ENCODE measurements at places on chromosomes 6 and 20.

- DNase-seq = no peak
Observed at GRCh38 chr20:41175201-41175651, 37.9 kb downstream of the PLCG1 start.

- DNase-seq = no peak
Observed at GRCh38 chr20:8154638-8155037, 22.6 kb downstream of the PLCB1 start.

GRCh38 chr20:6559791-6560190 is 207.7 kb upstream of the BMP2 start:
- no peak for DNase-seq

DNA sequence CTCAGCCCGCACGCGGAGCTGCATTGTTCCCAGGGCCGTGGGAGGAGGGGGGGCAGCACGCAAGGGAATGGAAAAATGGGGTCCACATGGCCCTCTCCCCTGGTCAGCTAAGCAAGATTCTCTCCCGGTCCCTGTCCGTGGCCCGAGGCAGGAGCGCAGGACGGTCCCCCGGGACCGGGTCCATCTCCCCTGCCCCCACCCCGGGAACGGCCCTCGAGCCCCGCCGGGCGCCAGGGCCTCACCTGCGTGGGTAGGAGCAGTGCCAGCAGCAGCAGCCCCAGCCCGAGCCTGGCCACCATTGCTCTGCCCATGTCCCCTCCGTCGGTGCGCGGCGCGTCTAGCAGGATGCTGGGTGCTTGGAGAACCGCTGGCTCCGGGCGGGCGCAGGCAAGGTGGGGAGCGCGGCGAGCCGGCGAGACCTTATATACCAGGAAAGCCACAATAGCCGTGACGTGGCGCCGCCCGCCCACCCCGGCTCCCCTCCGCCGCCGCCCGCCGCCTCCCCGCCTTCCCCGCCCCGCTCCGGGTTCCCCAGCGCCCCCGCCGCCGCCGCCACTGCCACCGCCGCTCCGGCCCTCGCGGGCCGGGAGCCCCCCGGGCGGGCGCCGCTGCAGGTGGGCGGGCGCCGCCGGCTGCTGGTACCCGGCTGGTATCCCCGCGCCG is at the start of gene CD24:
Gene CD24 (minus strand): TSS at position 394 of the 663 bp plus-strand sequence. CDS start 83 bp downstream, at position 311.
- DNase-seq = no peak

GRCh38 chr20:61360940-61361339 is 108.9 kb downstream of the CDH4 start:
- no peak for DNase-seq

- no peak for DNase-seq
Observed at GRCh38 chr20:38674092-38674764, 50.1 kb upstream of the SLC32A1 start.

- DNase-seq = no peak
Observed at GRCh38 chr6:32852844-32853540, 512 bp downstream of the TAP1 start.

DNA sequence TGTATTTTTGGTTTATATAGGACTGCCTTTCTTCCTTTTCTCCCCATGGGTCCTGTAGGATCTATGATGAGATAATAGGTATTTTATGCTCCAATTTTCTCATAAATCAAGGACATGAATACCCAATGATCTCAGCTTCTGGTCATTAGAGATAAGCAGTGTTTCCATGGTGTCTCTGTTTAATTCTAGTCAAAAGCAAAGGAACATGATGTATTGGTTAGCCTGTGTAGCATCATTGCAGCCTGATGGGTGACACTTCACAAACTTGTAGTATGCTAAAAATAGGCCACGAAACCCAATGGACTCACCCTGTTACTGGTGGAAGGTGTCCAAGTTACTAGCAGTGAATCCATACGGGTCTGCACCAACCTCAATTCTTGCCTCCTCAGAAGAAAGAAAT is 116.2 kb upstream of the SNX9 start:
- no peak for DNase-seq

DNA sequence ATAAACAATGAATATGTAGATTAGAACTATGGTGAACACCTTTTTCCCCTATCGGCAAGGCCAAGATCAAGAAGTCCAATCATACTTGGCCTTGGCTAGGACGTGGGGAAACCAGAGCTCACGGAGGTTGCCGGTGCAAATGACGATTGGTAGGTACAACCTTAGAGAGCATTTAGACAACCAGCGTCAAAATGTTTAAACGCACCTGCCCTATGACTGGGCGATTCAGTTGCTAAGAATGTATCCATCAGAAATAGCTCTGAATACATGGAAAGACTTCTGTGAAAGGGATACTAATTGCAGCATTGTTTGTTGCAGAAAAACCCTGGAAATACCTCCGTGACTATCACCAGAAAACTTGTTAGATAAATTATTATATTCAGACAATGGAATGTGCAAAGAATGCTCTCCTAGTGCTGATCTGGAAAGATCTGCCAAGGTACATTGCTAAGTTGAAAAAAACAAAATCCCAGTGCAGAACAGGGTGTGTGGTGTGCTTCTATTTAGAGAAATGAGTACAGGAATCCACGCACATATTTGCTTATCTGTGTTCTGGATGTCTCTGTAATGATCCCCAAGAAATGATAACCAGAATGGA is 48.0 kb upstream of the PTPN1 start:
- no peak for DNase-seq

GRCh38 chr6:75344455-75344854 is 59.9 kb upstream of the TMEM30A start:
- no peak for DNase-seq

- DNase-seq = no peak
Observed at GRCh38 chr6:17986656-17987446, 584 bp downstream of the KIF13A start.

DNA sequence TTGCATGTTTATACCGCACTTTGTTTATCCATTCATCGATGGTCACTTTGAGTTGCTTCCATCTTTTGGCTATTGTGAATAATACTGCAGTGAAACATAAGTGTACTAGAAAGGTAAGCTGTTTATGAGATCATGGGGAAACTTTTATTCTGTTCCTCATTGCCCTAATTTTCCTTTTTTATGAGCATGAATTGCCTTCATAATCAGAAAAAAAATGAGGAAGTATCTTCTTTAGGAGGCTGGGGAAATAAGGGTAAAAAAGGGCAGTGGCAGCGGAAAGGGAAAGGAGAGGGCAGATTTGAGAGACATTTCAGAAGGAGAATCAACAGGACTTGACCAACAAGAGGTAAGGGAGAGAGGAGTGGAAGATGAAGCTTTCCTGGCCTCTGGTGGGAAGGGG is 14.3 kb upstream of the SERINC3 start:
- DNase-seq = no peak

DNA sequence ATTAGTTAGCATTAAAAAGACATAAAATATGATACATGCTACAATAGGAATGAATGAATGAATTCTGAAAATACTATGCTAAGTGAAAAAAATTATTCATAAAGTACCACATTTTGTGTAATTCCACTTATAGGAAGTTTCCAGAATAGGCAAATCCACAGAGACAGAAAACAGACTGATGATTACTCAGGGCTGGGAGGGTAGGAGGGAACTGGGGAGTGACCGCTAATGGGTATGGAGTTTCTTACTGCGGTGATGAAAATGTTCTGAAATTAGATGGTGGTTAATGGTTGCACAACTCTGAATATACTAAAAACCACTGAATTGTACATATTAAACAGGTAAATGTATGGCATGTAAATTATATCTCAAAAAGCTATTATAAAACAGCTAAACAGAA is 22.6 kb downstream of the FERMT1 start:
- DNase-seq = no peak

GRCh38 chr6:56480246-56480645 is 162.4 kb downstream of the DST start:
- no peak for DNase-seq

DNA sequence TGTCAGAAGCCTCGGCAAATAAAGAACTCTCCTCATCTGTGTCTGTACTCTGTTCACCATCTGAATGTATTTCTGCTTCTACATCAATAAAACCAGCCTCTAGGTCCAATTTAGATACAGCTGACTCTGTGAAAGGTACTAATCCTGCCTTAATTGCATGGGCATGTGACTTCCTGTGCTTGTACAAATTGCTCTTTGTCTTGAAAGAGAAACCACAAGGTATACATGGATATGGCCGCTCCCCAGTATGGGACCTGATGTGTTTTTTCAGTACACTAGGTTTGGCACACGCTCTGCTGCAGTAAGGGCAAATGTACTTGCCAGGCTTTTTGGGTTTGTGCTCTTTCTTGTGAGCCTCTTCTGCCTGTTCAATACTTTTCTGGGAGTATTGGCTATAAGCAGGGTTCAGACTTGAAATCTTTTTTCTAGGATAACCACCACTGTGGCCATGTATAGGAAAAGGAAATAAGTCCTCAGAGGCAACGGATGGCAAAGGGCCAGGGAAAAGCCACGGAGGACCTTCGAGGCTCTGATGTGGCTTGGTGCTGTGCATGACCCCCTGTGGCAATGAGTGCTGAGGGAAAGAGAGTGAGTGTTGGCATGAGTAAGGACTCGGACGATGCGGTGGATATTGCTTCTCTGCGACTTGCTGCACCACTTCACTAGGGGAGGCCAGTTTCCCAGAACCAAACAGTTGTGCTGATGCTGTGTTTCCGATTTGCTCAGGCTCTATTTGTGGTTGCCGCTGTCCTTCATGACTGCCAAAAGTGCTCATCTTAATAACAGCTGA is 170.9 kb downstream of the HIVEP2 start:
- no peak for DNase-seq

GRCh38 chr20:46364670-46365486 is 41.5 kb downstream of the ELMO2 start:
- DNase-seq = no peak

DNA sequence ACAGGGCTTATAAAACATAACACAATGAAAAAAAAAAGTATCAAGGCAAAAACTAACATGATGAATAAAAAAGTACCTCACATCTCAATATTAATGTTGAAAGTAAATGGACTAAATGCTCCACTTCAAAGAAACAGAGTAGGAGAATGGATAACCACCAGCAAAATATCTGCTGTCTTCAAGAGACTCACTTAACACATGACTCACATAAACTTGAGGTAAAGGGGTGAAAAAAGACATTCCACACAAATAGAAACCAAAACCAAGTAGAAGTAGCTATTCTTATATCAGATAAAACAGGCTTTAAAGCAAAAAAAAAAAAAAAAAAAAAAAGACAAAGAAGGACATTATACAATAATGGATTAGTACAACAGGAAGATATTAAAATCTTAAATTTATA is 86.9 kb downstream of the TBC1D32 start:
- no peak for DNase-seq

DNA sequence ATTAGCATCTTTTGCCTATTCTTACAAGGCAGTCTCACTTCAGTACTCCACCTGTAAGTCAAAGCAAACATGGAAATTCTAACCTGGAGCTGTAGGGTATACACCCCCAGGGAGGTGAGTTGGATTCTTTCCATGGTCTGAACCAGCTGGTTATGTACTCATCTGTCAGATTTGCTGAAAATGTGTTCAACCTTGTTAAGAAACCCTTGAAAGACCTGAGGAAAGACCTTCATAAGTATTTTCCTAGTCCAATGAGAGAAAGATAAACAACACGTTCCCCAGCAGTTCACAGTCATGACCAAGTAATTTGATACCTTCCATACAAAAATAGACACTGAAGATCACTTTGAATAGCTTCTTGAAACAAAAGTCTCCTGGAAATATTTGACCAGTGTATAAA is 42.5 kb downstream of the ID4 start:
- DNase-seq = no peak

DNA sequence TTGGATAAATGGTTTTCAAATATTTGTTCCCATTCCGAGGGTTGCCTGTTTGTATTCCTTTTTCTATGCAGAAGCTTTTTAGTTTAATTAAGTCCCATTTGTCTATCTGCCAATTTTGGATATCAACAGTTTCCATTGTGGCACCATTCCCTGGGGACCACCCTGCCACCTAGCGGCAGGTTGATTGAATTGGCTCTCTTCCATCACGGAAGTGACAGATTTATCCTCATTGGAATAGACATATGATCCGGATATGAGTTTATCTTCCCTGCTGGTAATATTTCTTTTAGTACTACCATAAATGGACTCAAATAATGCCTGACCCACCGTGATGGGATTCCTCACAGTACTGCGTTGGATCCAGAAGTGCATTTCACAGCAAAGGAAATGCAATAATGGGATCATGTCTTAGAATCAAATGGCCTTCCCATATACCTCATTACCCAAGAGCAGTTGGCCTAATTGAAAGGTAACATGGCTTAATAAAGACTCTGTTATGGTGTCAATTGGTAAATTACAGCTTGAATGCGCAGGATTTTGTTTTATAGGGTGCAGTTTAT is 327.0 kb downstream of the BMP2 start:
- DNase-seq = no peak

- DNase-seq = no peak
Observed at GRCh38 chr6:134873500-134874388, 76.2 kb downstream of the ALDH8A1 start.

DNA sequence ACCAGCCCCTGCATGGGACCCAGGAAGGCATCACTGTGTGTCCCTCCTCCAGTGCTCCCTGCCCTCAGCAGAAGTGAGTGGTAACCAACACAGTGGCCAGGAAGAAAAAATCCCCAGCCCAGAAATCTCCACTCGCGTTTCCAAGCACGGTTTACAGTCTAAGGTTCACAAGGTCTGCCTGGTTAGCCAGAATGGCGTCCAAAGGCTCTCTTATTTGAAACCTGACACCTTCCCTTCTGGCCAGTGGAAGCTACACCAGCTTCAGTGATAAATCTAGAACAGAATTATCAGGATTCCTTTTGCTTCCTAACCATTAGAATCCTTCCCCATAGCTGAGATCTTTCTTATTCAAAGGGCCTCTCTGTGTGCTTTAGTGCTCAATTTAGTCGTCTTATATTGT is 9.2 kb downstream of the LY86 start:
- DNase-seq = no peak

DNA sequence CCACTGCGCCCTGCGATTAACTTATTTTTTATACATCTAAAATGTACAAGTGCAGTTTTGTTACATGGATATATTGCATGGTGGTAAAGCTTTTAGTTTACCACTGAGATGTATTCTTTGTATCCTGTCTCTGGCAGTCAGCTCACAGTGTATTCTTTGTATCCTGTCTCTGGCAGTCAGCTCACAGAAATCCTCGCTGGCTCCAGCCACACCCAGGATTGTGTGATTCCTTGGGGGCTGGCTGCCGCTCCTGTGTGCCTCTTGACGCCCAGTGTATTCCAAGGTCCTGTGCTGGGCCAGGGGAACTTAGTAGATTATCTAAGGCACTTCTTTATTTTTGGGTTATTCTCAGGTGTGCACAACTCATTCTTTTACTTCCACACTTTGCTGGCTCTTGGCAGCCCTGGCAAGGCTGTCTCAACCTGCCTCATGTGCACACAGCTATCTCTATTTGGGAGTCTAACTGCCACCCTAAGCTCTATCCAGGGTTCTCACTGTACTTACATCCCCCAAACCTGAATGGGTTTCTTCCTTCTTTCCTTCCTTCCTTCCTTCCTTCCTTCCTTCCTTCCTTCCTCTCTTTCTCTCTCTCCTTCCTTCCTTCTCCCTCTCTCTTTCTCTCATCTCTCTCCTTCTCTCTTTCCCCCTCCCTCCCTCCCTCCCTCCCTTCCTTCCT is 12.4 kb upstream of the RNF24 start:
- no peak for DNase-seq

GRCh38 chr6:106178900-106179299 is 92.8 kb downstream of the PRDM1 start:
- no peak for DNase-seq

GRCh38 chr6:28486988-28487742 is 28.4 kb downstream of the GPX6 start:
- DNase-seq = no peak
